ENCODE measurements at places on chromosomes 1 and 21.

GRCh38 chr1:168340781-168341482, 60.3 kb downstream of the TBX19 start:
- no peak for DNase-seq

GRCh38 chr1:65149351-65150107, 1.5 kb downstream of the AK4 start:
- no peak for DNase-seq

DNA sequence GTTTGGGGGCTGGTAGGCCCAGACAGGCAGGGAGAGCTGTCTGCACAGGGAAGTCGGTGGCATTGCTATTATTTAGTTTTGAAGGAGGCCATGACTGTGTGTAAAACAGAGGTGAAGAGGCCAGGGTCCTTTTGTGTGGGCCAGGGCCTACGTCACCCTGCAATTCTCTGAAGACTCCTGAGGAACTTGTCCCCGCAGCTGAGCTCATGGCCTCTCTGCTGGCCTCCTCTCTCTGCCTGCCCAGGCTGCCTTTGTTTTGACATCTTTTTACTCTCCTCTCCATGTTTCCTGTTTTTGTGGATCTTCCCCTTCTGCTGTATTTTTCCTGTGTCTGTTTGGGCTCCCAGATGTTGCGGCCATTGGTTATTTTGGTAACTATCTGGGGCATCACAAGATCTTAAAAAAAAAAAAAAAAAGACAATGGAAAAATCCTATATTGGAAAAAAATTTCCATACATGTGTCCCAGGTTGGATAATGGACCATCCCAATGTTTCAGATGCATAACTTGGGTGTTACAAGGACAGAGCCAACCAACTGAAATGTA, 280.7 kb downstream of the RPS6KC1 start:
- DNase-seq = no peak

DNA sequence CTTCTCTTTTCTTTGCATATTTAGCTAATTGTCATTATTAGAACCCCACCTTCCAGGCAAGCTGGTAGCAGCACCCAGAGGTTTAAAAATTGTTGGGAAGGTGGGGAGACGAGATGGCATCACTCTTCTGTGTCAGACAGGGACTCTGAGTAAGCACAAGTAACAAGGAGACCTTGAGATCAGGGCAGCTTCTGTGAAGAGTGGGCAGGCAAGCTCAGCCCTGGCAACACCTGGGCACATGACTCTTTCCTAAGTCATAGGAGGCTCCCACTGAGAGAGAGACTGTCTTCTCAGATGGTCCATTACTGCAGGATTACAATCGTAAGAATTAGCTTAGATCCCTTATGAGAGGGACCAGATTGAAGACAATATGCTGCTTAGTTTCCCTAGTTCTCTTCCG, 183.5 kb downstream of the BRINP2 start:
- DNase-seq = no peak

GRCh38 chr1:3669971-3670431, 17.7 kb downstream of the TP73 start:
- no peak for DNase-seq

GRCh38 chr1:158685085-158685484, 1.4 kb downstream of the SPTA1 start:
- DNase-seq = no peak
